RWPE2 (cell line): ENCODE measurements at places on chromosomes 3 and 15.

DNA sequence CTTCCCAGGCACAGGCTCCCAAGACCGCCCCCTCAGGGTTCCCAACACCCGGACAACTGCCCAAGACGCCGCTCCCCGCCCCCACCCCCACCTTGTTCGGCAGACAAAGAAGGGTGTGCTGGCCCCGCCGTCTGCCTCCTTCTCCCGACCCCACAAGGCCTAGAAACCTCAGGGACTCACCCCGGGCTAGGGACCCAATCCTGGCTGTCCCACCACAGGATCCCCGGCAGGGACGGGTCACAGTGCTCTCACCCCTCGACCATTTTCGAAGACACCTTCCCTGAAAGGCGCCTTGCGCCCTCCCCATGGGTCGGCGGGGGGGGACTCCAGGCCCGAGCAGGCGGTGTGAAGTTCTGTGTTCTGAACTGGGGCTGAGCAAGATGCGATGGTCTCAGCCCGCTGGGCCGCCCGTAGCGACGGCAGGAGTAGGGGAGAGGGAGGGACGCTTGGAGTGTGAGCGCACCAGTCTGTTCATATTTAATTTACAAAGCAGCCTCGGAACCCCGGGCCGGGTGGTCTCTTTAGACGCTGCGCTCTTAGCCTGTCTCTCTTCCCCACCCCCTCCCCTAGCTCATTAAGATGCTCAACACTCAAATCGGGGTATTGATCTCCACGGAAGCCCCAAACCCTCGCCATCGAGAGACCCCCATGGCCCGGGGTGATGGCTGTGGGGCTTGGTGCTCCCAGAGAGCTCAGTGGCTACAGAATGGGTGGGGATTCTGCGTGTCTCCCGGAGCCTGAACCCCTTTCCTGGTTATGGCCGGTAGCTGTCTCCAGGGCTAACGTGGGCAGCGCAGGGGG lies 1.4 kb upstream of the ISLR2 start:
- DNase-seq, result no peak

DNA sequence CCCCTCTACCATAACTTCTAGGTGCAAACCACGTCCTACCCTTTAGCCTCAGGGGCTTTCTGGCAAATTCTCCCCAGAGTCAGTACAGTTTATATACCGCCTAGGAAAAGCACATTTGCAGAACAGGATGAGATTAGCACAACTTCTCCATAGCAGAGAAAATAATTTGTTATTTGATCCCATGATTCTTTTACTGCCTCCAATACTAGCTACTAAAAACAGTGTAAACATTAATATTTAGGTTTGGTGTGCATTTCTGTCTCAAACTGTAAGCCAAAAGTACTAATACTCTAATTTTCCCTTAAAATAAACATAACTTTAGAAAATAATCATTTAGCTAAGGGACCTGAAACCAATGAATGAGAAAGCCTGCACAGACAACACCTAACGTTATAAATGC lies 4.5 kb downstream of the CPEB1 start:
- no peak for DNase-seq

GRCh38 chr3:63832395-63832794 lies 13.3 kb downstream of the C3orf49 start:
- no peak for DNase-seq

- DNase-seq, result no peak
Observed at GRCh38 chr3:160129459-160130061, 95.7 kb upstream of the C3orf80 start.

GRCh38 chr3:152349392-152349791 lies 80.7 kb downstream of the MBNL1 start:
- DNase-seq, result no peak
